Inflammatory macrophage treated with lipopolysaccharide for 4 hours (primary cell): ENCODE measurements at places on chromosomes 3 and 15.

GRCh38 chr3:71104121-71104541 is 479.4 kb downstream of the FOXP1 start:
- DNase-seq: no peak

GRCh38 chr15:70210076-70210475 is 112.4 kb upstream of the TLE3 start:
- DNase-seq: no peak

DNA sequence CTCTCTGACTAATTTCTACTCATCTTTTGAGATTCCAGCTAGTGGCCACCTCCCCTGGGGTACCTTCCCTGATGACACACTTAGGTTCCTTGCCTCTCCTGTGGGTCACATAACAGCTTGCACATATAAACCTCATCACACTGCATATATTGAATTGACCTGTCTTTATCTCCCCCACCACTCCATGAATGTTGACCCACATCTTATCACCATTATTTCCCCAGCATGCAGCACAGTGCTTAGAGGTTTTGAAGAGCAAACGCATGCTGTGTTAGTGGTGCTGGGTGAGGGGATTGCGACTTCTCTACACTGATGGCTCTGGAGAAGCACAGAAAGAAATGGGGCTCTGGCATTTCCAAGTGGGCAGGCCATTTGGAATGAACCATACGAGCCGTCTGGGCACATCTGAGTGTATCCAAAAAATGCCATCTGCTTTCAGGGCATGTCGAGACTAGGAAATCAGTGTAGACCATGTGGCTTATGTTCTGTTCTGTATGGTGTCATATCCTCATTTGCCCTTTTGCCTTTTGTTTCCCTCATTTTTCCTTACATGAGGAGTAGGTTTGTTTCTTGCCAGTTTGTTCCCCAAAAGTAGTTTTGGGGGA is 333.2 kb upstream of the TRIM42 start:
- DNase-seq: no peak

DNA sequence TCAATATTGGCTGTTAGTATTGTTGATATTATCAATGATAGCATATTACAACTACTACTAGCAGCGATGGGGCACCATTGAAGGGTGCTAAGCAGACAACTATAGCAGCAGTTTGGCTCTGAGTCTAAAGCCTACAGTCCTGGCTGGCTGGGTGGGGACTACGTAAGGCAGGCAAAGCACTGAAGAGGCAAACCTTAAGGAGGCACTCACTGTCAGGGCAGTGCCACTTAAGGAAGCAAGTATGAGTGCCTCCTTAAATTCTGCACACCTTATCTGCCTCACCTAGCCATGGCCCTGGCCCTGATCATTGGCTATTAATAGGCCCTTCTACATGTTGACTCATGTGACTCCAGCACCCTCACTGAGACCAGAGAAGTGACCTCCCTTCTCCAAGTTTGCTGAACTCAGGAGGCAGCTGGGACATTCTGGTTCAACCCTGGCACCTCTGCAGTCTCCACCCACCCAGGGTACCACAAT is 20.6 kb downstream of the CDCP1 start:
- DNase-seq: no peak

DNA sequence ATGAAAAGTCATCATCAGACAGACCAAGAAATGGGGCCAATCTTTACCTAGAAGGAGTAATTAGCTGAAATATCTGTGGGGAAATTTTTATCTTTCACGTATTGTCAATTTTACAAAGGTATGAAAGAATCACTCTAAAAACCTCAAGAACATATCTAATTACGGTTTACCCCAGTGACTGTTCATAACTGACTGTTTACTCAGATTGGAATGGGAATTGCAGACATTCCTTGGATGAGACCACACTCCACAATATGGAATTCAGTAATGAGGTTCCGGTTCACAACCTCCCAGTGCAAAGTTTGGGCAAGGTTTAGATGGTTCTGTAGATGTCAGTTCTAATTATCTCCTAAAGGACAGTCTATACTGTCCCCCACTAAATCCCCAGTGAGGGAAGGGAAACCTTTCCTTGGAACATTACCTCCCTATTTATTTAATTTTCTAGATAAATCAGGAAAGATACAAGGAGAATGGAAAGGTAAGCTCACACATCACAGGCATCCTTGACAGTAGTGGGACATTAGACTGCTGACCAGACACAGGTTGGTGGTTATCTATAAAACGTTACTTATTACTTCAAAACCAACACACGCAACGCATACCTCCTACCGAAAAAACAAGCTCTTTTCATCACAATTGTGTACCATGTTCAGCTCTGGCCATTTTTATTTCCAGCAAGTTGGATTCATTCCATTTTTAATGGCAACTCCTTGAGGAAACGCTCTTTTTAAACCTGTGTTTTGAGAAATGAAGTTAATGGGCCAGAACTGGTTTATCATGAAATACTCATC is 129.9 kb downstream of the RORA start:
- no peak for DNase-seq

GRCh38 chr3:27805282-27805681 is 83.2 kb upstream of the EOMES start:
- DNase-seq: no peak

- no peak for DNase-seq
Measured at GRCh38 chr3:37130984-37131859, 43.2 kb downstream of the LRRFIP2 start.

DNA sequence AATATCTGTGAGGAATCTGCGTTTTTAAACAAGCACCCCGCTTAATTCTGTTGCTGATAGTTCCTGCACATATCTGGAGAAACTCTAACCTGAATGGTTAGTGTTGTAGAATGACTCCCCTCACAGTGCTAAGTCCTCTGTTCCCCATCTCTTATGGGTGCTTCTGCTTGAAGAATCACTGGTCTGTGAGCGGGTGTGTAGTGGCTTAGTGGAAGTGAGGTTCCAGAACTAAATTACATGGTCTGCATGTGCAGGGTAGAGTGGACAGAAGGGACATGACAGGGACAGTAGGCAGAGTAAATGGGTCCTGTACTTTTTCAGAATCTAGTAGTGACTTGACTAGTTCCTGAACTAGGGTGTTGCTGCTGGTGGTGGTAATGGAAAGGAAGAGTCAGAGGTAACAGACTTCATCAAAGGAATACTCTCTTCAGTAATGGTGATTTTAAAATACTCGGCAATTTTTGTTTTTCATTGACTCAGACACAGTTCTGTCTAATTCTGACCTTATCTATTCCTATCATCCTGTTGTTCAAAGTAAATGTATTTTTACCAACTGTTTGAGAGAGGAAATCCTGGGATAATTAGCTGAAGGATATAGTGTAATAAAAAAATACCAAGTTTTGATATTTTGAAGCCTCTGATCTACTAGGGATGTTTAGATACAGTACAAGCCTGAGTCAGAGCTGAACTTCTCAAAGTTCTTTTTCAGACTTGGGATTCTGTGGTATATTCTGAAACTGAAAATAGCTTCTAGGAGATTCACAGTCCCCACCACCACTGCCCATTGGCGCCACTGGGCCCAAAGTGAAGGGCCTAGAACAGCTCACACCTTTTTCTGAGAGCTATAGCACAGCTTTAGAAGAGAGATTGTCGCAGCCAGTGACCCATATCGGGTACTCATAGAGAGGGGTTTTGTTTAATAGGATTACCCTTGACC is 55.5 kb downstream of the FNDC3B start:
- peak; percentile 43 for DNase-seq

DNA sequence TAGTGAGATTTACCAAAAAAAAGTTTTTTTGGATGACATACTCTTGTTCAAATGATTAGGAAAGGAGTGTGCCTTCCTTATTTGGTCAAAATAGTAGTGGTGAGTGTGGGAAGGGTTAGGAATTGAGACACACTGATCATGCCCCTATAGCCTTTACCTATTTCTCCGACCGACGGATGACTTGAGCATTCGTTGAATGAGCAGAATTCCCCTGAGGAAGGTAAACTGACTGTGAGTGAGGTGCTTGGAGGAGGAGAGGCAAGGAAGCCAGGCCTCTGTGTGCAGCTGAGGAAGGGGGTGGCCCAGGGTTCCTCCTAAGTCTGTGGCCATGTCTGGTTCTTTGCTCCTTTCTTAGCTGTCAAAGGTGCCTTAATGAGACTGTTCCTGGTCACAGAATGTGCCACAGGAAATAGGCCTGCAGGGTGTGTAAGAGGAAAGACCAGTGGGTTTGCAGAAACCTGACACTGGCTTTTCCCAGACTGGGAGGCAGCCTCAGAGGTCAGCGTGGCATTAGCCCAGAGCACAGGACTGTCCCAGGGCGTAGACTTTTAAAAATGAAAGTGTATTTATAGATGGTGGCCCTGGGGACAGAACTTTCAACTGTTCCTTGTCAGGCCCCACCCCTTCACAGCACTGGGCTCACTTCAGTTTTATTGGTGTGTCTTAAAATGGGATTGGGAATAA is 307.7 kb upstream of the C2CD4B start:
- no peak for DNase-seq

DNA sequence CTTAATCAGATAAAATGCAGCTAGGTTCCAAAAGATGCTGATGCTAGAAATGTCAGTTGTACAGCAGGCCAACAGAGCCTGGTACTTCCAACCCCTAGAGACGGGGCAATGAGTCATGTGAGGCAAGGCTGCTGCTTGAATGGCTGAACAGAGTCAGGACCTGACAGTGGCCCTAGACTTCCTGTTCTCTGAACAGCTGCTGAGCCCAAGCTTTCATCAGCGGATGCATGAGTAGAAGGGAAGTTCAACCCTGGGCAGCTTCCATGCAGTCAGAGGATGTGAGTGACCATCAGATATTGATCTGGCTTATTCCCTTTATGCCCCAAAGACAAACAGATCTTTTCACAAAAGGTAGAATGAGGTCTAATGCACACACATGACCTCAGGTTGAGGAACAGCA is 282.9 kb upstream of the COL8A1 start:
- no peak for DNase-seq

DNA sequence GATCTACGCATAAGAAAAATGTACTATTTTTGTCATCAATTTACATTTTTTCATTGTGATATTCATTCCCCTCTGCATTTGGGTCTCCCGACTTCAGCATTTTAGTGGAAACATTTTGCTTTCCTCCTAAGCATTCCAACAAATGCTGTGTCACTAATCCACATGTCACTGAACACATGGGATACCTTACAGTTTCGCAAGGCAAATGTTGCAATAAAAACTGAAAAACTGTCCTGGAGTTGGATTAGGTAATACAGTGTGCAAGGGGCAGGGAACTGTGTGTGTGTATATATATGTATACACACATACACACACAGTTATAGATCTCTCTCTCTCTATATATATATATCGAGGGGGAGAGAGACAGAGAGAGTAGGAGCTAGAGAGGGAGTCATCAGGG is 632.2 kb downstream of the MAGI1 start:
- no peak for DNase-seq

DNA sequence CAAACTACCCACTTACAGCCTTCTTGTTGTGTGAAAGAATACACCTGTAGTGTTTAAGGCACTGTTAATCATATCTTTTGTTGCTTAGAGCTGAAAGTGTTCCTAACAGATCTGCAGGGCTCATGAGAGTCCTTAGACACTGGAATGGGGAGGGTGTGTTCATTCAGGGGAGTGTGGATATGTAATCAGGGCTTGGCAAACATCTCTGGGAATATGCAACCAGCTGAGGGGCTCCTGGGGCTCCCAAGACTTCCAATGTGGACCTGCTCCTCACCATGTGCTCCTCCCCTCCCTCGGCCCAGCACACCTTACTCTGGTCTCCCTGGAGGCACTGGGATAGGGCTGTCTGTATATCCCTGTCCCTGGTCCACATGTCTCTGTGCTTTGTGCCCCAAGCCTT is 30.3 kb upstream of the MFSD1 start:
- no peak for DNase-seq

DNA sequence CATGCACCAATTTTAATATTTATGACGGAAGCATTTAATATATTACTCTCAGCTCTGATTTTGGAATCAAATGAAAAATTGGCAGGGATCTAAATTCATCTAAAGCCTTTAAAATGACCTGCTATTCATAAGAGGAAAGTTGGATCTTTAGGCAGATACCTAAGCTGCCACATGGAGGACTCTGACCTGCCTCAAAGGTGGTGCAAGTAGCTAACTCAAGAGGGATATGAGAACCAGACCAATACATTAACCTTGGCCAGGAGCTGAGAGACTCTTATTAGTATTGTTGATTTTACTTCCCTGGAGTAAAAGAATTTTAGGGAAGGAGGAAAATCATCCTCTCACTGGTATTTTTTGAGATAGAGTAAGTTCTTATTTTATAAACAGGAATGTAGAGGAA is 17.7 kb downstream of the ZNF654 start:
- no peak for DNase-seq

- DNase-seq: no peak
Measured at GRCh38 chr3:94544131-94544789, 481.4 kb downstream of the NSUN3 start.

- no peak for DNase-seq
Measured at GRCh38 chr3:66561367-66561766, 60.5 kb upstream of the LRIG1 start.

- DNase-seq: no peak
Measured at GRCh38 chr3:159672728-159673688, 315.6 kb upstream of the IL12A start.

GRCh38 chr3:112371569-112371968 is 38.6 kb downstream of the CD200 start:
- no peak for DNase-seq

- DNase-seq: peak; percentile 18
Measured at GRCh38 chr3:63967675-63968611, 55.4 kb downstream of the PSMD6 start.

GRCh38 chr15:67745073-67746006 is 80.0 kb upstream of the SKOR1 start:
- DNase-seq: peak; percentile 70

DNA sequence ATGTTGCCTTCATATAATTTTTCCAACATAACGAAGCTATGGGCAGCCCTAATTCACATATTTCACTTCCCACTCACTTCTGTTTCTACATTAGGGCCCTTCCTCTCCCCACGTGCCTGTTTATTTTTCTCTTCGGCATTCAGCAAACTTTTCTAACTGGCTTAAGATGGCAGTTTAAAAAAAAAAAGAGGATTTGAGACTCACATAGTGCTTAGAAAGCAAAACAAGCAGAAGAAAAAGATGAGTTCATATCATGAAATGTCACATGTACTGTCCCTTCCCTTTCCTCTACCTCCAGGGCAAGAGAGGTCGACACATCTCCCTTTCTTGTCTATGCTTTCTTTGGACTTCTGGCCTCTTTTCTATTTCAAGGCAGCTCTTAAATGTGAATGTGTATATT is 30.6 kb downstream of the SLC49A4 start:
- peak; percentile 91 for DNase-seq

DNA sequence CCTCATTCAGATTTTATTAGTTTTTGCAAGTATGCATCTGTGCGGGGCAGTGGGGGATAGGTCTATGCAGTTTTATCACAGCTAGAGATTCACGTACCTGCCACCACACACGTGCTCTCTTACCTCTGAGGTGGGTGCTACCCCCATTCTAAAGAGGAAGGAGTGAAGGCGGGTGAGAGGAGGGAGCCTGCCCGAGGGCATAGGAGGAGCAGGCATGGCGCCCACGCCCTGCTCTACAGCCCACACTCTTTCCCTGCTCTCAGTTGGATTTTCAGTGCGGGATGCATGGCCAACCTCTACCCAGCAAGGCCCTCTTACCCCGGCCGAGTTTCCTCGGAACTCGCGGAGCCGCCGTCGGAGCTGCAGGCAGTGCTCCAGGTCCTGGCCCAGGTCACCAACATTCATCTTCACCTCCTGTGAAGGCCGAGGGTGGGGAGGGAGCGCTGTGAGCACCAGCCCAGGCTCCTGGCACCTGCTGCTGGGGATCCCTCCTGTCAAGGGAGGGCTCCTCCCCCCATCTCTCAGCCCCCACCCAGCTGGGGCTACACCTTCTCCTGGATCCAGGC is 26.9 kb downstream of the PLA2G4B start:
- no peak for DNase-seq
